ENCODE measurements at places on chromosomes 7 and 10.

- DNase-seq = no peak
These were observed 64.5 kb downstream of the DNMBP start for GRCh38 chr10:99945263-99945662.

GRCh38 chr10:21090609-21091082 lies 193.5 kb upstream of the NEBL start:
- DNase-seq = no peak

GRCh38 chr7:97818066-97818663 lies 54.0 kb downstream of the ASNS start:
- DNase-seq = no peak

GRCh38 chr10:111137587-111137986 lies 60.8 kb downstream of the ADRA2A start:
- DNase-seq = no peak

DNA sequence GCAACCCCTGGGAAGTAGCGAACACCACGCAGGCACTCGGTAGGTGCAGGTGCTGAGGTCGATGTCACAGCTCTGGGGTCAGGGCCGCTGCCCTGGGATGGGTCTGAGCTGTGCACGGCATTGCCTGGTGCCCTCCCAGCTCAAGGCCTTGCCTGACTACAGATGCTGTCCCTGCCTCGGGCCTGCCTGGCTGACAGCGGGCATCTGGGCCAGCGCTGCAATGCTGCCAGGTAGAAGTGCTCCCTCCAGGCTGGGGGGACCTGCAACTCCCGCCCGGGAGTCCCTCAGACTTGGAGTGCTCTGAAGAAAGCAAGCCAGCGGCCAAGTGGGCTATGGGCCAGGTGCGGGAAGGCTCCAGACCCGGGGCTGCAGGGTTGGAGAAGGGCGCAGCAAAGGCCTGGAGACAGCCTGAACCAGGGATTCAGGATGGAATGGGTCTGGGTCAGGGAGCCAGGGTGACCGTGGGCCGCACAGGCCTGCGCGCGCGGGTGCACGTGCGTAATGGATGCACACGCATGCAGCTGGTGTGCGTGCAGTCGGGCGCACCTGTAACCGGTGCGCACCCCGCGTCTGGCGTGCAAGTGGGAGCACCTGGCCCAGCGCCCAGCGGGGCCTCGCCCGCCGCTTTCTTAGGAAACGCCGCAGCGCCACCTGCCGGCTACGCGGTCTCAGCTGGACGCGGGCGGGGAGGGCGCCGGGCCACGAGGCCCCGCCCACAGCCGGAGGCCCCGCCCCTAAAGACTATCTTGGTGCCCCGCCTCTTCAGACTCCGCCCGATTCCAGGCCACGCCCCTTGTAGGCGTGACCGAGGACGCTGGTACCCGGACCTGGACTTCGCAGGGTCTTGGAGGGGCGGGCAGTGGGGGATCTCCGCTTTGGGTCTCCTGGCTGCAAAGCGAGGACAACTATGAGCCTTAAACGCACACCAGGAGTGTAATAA lies 46.7 kb downstream of the MICALL2 start:
- DNase-seq = peak; percentile 52

- no peak for DNase-seq
These were observed 599.2 kb upstream of the PCDH15 start for GRCh38 chr10:55400075-55400849.

Measured in NCI-H2227 treated with DMSO at 0.1 percent for 48 hours (cell line).